CD4-positive, alpha-beta T cell treated with Interleukin-2 at 100 ng/mL for 4 hours (primary cell): ENCODE measurements at places on chromosomes 6 and 20.

DNA sequence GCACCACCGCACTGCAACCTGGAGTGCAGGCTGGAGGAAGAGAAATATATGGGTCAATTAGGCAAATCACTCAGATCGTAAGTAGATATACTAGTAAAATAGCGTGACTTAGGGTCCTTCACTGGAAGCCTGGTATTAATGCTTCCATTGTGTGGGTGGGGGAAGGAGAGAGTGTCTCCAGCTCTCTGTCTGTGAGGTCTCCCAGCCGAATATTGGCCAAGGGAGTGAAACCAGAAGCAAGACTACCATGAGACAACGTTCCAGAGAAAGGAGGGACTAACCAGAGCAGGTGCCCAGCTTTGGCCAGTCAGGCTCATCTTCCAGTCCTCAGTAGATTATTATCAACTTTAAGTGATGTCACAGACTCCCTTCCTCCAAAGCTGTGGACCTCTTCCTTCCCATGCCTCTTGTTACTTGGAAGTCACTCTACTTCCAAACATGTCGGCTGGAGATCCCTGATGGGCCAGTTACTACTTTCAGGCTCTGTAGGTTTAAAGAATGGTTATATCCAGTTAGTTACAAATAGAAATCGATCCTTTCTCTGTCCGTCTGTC lies 28.8 kb downstream of the MTHFD1L start:
- DNase-seq: no peak

DNA sequence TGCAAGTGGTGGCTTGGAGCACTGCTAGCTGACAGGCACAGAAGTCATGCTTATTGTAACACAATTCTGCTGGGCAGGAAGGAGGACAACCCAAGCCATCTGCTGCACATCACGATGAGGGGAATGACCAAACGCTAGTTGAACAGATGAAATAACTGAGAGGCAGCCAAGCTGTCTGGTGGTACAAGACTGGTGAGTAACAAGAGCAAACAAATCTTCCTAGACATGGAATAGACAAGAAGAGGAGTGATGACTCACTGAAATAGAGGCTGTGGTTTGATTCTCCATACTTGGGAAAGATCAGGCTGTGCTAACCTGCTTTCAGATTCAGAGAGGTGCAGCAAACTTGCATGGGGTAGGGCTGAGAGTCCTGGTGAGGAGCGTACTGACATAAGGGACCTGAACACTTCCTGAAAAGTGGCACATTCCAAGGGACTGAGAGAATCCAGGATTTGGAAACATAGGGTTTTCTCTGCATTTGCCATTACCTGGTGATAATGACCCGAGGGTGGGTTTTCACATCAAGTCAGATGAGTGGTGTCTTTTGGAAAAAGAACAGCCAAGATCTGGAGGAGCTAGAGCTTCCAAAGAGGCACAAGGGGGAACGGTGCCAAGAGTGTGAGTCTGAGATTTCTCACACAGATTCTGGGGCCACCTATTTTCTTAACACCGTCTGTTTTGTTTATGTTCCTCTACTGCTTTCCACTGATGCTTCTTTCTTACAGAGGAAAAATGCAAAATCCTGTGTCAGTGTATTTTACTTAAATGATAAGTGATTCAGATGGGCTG lies 60.0 kb downstream of the PRL start:
- no peak for DNase-seq

- no peak for DNase-seq
Observed at GRCh38 chr6:93550551-93551276, 131.4 kb upstream of the EPHA7 start.

- DNase-seq: no peak
Observed at GRCh38 chr20:23198815-23199214, 112.7 kb upstream of the CD93 start.

GRCh38 chr20:17137692-17138091 lies 89.1 kb upstream of the PCSK2 start:
- DNase-seq: no peak

DNA sequence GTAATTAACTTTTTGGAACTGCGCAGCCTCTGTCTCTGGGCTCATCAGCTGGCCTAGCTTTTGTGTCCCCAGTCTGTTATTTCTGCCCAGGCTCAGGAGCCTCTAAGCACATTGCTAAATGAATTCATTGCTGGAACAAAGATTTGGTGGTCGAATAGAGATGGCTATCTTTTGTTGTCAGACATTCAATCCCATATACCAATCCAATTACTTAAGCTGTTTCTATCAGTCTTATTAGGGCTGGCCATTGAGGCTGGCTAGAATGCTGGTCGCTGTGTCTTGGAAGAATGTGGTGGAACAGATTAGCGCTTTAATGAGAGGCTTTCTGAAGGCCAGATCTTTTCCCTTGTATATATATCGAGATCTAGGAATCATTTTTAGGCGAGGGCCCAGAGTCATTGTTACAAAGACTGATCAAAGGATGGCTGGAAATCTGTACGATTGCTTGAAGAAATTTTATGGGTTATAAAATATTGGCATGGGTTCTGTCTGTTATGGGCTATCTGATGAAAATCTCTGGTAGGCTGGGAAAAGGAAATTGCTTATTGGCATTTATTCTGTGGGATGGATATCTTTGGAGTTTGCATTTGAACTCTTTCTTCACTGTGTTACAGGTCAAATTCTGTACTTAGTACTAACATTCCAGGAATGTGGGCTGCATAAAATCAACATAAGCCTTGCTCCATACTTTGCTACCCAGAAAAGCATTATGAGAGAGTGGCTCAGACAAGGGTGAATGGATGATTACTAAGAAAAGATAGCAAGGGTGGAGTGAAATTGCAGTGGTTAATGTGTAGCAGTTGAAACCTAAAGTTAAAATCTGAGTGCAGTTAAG lies 34.8 kb upstream of the JAG1 start:
- DNase-seq: no peak

DNA sequence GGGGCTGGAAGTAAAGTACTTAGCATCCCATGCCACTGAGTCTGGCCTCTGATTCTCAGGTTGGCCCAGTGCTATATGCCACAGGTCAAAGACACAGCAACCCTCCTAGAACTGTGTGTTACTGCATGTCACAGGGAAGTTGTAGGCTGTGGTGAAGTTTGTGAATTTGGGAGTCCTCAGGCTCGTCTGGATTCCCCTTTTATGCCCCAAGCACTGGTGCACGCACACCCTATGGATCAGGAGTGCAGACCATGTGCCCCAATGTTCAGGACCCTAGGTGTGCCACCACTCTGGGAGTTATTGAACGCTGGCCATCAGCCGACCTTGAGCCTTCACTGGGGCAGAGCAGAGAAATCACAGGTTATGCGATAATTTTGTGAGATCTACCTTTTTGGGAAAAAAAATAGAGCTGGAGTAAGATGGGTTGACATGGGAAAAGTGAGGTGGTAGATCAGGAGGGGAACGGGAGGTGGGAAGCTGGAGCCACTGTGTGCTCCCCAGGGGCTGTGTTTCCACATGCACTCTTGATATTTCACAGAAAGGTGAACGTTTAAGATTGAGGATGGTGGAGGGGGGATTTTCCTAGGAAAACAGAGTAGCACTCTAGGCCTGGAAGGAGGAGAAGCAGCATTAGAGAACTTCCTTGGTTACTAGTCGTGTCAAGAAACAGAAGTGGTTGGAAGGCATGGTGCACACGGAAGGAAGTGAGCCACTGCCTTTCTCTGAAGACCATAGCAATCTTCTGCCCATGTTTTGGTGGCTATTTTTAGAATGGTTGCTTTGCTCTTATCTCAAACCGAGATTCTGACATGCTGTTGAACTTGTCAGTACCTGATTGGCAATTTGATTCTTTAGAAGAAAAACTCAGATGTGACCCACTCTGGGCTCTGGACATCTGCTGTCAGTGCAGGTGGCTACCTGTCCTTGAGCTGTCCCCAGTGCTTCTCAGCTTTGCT lies 44.1 kb downstream of the DUSP22 start:
- DNase-seq: no peak
